Osteoblast (primary cell): ENCODE measurements at places on chromosomes 1 and 21. TPM values are rescaled to one million over a fixed set of nuclear protein-coding genes. Genes with fewer than 3 reads are reported as not detected.

DNA sequence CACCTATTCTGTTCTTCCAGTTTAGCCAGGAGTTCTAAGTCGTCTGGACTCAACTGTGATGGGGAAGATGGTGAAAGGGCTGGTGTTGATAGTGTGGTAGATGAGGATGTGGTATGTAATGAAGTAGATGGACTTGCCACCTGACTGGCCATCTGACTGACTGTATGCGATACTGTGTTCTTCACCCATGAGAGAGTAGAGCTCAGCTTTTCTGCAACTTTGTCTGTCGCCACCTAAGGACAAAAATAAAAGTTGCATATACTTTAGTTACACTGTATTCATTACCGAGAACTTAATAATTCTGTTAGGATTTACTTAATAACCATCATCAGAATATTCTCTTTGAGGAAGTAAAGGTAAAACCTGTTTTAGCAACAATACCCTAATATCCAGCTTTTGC lies 48.5 kb downstream of the EVI5 start:
- DNase-seq = no peak

DNA sequence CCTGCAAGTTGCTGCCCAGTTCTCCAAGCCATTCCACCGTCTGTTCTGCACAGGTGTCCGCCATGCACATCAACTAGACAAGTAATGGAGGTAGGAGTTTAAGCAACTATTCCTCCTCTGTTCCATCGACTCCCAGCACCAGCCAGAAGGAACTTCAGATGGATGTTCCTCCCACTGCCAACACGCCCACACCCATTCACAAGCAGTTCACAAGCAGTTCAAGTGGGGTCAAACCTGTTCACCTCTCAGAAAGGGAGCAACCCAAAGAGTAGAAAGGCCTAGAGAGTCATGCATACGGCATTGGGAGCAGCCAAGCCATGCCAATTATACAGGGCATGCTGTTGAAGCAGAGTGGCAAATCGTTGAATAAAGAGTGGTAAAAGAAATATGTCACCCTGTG lies 4.3 kb upstream of the TDRD5 start:
- no peak for DNase-seq

Gene FMO4
- 3.6 and 8.5 TPM in 2 replicates for total RNA-seq

DNA sequence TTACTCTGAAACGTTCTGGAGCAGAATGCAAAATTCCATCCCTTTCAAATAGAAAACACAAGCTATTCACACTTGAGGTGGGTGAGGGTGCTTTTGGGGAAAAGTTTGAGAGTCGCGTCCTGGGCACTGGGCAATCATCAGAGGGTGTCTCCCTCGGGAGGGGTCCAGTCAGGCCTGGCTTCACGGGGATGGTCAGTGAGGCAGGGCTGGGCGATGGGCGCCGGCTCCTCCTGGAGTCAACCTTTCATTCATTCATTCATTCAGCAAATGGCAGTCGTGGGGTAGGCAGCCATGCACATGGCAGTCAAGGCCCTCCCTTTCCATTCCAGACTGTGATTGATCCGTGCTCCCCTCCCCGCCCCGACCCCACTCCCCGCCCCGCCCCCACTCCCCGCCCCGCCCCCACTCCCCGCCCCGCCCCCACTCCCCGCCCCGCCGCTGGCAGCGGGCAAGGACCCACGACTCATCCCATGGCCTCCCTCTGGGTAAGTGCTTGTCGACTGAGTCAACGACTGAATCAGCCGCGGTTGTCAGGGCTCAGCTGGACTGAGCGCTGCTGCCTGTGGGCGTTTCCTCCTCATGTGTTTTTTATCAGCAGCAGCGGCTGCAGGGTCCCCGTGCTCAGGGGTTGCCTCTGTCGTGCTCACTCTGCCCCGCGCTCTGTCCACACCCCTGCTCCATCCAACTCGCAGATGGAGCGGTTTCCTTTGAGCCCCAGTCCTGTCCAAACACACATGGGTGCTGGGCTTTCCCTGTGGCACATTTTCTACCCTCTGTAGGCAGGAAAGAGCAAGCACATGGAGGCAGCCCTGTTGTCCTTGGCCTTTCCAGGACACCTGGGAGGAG lies 12.5 kb upstream of the SPSB1 start:
- peak; percentile 100 for DNase-seq

Gene SLC30A2
- total RNA-seq = not detected in 2 replicates

GRCh38 chr1:153617663-153618062 lies 1.5 kb upstream of the S100A14 start:
- DNase-seq = no peak

DNA sequence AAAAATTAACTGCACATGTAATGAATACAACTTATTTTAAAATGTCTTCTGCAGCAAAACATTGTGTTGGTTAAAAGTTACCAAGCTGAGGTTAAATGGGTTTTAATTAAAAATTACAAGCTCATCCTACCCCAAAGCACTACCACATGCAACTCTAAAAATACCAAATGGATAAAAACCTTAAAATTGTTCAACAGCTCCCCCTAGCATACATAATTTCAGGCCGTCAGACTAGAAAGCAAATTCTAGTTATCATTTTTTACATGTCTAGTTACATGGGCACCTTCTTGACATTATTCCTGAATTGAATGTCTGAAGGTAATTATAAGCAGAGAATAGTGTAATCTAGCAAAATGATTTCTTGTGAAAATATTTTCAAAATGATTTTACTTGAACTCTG lies 176.5 kb downstream of the C1orf21 start:
- peak; percentile 71 for DNase-seq

- no peak for DNase-seq
These were observed 46.7 kb upstream of the SERBP1 start for GRCh38 chr1:67476906-67477305.

DNA sequence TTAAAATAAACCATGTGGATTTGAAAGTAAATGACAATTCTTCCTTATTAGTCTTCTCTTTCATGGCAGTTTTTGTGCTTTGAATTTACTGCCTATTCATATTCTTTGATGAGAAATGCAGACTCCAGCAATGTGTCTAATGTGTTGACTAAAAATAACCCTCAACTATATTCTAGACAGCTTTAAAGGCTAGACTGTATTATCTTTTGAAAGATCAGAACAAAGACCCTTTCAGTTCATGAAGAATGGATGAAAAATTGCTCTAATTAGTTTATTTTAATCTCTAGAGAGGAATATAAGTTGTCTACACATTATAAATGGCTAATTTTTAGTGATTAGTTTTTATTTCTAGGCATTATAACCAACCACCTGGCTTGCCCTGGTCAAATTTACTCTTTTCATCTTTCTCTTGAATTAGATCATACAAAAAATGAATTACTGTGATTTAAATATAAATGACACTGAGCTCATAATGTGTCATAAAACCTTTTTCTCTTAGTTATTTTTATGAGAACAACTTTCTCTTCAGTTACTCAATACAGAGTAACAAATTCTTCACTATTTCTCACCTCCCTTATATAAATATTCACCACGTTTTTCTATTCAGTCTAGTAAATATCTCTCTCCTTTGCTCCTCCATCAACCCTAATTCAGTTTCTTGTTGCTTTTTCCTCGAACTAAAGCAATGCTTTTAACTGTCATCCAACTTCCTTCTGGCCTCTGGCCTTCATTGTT lies 428.5 kb upstream of the TMPRSS15 start:
- DNase-seq = no peak

GRCh38 chr1:246012341-246012740 lies 494.7 kb downstream of the SMYD3 start:
- DNase-seq = no peak

Gene OLIG2
- not detected in 2 replicates for total RNA-seq

Gene TMPRSS15
- not detected in 2 replicates for total RNA-seq

Gene CSTB
- total RNA-seq = 14.8 and 18.3 TPM in 2 replicates

- peak; percentile 38 for DNase-seq
These were observed 49.6 kb downstream of the ANGPTL1 start for GRCh38 chr1:178821134-178821866.

GRCh38 chr1:94676686-94677085 lies 135.1 kb upstream of the F3 start:
- no peak for DNase-seq

Gene WNT3A
- total RNA-seq = not detected in 2 replicates

- DNase-seq = peak; percentile 66
These were observed 2.4 kb downstream of the VPS13D start for GRCh38 chr1:12232221-12232620.

Gene TBX19
- 1.1 and 1.5 TPM in 2 replicates for total RNA-seq

DNA sequence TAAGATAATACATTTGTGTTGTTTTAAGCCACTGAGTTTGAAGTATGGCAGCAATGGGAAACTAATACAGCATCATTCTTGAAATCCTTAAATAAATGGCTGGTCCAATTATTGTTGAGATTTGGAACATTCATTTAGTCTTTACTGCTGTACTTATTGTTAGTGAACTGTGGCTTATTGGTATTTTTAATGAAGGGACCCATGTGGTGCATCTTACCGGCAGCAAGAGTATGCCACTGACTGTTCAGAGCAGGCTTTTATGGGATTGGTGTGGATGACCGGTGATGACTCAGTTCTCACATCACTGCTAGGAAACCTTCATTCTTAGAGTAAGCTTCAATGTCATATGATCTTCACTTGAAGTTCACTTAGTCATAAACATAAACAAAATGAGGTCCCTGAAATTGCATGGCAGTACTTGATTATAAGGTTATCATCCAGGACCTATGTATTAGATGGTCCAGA lies 31.5 kb downstream of the PRKAA2 start:
- peak; percentile 81 for DNase-seq

- no peak for DNase-seq
These were observed 41.7 kb downstream of the LRP8 start for GRCh38 chr1:53285969-53286760.

Gene PKN2
- total RNA-seq = 41.5 and 43.4 TPM in 2 replicates

DNA sequence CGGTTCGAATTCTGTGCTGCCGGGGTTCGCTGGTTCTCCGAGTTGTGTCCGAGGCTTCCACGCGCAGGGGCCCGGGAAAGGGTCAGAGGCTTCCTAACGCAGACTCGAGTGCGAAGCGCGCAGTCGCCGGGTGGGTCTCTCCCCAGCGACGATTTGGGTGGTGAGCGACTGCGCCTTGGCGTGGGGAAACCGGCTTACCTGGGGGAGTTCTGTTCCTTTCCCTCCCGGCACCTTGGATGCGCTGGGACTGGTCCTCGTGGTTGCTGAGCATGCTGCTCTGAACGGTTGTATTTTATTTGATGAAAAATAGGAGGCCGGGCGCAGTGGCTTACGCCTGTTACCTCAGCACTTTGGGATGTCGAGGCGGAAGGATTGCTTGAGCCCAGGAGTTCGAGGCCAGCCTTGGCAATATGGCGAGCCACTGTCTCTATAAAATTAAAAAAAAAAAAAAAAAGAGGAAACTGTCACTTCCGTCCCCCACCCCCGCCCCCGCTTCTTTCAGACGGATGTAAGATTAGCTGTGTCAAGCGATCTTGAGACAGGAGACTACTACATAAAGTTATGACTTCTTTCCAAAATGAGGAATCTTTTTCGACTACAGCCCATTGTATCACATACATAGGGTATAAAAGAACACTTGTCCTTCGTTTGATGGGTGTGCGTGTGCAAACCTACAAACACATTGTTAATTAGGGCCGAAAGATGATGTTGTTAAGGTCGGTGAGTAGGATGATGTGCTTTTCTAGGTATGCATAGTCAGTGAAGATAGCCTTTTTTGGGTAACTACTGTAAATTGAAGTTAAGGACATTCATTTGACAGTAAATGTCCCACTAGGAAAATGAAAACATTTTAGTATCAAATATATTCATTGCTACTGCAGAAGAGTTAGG lies at the start of gene CCDC18:
Gene CCDC18, plus strand, starts transcription at position 2 of the 891 bp plus-strand sequence. CDS start 2,638 bp downstream, outside the sequence.
- no peak for DNase-seq

- DNase-seq = no peak
These were observed 92.0 kb downstream of the TIAM1 start for GRCh38 chr21:31252091-31252490.

Gene RPTN
- 0.29 and 0.36 TPM in 2 replicates for total RNA-seq

Gene NGF
- total RNA-seq = 3.8 and 6.2 TPM in 2 replicates

GRCh38 chr1:93395195-93395594 lies 49.5 kb downstream of the DR1 start:
- DNase-seq = no peak

GRCh38 chr1:187794561-187794960 lies 965.8 kb downstream of the PLA2G4A start:
- no peak for DNase-seq

Gene MRTO4
- total RNA-seq = 17.4 and 18.5 TPM in 2 replicates

DNA sequence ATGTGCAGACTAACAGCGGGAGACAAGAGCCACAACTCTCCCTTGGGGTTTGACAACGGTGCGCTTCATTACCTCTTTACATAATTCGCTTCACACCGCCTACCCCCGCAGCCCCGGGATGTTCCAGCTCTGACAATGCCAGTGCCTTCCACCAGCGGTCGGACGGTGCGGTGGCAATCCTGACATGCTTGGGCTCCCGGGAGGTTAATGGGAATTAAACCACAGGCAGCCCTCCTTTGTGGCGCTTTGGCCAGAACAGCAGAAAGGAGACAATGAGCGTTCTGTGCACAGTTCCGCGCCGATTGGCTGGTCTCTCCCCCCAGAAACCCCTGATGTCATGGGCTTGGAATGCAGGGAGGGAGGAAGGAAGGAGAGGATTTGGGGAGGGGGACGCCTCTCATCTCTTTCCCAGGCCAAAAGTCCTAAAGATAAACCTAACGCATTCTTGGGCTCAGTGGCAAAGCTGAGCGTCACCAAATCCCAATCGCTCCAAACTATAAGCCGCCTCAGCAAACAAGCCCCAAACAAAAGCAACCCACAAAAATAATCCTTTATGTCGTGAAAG lies 1.3 kb downstream of the CNN3 start:
- DNase-seq = peak; percentile 94

DNA sequence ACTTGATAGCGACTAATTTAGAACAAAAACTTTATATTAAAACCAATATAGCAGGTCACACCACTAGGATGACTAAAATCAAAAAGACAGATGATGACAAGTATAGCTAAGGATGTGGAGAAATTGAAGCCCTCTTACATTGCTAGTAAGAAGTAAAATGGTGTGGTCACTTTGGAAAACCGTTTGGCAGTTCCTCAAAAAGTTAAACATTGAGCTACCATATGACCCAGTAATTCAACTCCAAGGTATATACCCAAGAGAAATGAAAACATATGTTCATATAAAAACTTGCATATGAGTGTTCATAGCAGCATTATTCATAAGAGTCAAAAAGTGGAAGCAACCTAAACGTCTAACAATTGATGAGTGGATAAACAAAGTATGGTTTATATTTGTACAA lies 13.0 kb upstream of the SERINC2 start:
- no peak for DNase-seq
